Hematopoietic multipotent progenitor cell (in vitro differentiated cells): ENCODE measurements at places on chromosomes 5 and 9. TPM values are rescaled to one million over a fixed set of nuclear protein-coding genes. Genes with fewer than 3 reads are reported as not detected.

- DNase-seq = no peak
These were observed 20.5 kb upstream of the TTLL11 start for GRCh38 chr9:122113574-122113973.

The NAA35 gene
- 11.6 TPM for total RNA-seq

The PCDHGB4 gene
- total RNA-seq = 1.6 TPM

The GARIN3 gene
- total RNA-seq = not detected

GRCh38 chr9:93052791-93053540 is 5.5 kb upstream of the SUSD3 start:
- DNase-seq = no peak

DNA sequence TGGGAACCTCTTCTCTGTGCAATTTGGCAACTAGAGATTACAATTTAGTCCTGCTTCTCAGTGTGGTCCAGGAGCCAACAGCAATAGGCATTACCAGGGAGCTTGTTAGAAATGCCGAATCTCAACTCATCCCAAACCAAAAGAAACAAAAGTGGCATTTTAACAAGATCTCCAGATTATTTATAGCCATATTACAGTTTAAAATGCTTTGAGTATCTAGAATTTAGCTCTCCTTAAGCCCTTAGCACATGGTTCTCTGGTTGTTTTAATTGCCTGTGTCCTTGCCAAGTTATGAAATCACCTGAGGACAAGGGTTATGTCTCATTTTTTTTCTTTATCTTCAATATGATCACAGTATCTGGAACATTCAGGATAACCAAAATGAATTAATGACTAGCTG is 51.6 kb upstream of the TAS2R1 start:
- no peak for DNase-seq

GRCh38 chr9:115553060-115553773 is 435.3 kb upstream of the TNC start:
- no peak for DNase-seq

GRCh38 chr9:76713381-76713780 is 50.9 kb upstream of the PCA3 start:
- DNase-seq = no peak

The LCN10 gene
- 1.3 TPM for total RNA-seq

The SH3GL2 gene
- total RNA-seq = not detected

- DNase-seq = no peak
These were observed 28.9 kb downstream of the SHC3 start for GRCh38 chr9:89149726-89150125.

The SPTAN1 gene
- total RNA-seq = 140 TPM

DNA sequence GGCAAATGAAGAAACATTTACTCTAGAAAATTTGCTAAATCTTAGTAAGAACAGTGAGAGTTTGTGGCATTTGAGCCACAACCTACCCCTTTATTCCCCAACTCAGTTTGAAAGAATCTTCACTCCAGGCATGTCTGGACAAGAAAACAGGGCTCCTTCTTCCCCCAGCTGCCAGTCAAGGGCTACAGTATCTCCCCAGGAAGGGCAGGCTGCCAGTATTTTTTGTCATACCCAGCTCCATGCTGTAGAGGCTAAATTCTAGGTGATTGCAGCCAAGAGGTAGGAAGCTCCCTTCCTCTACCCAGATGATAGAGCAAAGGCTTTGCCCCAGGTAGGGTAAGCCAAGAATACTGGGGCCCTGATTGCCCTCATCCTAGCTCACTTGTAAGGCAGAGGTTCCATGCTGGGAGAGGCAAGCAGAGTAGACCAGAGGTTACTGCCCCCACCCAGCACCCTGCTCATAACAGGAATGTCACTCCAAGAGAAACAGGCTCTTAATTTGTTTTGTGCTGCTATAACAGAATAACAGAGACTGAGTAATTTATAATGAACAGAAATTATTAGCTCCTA is 20.0 kb upstream of the GRPEL2 start:
- no peak for DNase-seq

GRCh38 chr5:34680896-34681295 is 24.8 kb downstream of the RAI14 start:
- DNase-seq = no peak

- DNase-seq = peak; percentile 39
These were observed 21.5 kb upstream of the ARHGAP26 start for GRCh38 chr5:142748568-142749249.

The ARID3C gene
- not detected for total RNA-seq

DNA sequence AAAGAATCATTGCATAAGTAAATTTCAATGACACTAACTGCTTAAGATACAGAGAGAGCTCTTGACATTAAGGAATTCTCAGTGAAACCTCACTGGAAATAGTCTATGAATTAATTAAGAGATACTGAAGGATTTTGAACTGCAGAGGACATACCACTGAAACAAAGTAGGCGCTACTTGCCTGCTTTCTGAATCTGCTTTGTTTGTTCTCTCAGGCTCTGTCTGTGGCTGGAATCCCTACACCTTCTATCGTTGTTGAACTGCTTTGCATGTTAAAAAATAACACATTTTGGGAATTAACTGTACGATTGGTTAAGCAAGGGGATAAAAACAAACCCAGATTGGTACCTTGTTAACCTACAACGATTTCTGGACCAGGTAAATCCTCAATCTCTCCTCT is 435.2 kb downstream of the PDE4D start:
- no peak for DNase-seq

DNA sequence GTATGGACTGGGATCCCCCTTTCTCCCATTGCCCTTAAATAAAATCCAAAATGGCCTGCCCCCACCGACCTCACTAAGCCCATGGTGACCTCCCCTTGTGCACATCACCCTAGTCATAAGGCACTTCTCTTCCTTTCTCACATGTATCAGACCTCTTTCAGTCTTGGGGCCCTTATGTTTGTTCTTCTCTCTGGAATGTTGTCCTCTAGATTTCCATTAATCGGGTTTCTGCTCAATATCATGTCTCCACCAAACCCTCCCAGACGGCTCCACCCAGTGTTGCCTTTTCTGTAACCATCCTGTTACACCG is 196.3 kb downstream of the ERCC6L2 start:
- DNase-seq = no peak

DNA sequence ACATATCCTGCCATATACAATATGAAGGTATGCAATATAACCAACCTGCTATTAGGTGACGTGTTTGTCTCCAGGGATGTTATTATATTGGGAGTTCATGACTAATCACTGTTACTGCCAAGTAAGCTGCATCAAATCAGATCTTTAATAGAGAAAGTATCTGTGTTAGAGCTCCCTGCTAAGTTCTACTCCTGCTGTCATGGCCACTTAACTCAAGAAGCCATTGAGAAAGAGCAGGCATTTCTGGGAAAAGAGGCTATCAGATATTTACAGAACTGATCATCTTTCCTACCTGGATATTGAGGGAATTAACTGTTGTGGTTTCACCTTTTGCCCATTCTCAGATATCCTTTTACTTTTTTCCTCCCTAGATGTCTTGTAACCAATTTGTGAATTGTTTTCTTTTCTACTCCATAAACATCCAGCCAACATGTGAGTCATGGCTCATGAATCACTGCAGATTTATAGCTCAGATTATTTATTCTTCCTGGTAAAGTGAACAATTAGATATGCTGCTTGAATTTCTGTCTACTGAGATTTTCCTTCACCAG is 634.8 kb upstream of the FAM174A start:
- no peak for DNase-seq

DNA sequence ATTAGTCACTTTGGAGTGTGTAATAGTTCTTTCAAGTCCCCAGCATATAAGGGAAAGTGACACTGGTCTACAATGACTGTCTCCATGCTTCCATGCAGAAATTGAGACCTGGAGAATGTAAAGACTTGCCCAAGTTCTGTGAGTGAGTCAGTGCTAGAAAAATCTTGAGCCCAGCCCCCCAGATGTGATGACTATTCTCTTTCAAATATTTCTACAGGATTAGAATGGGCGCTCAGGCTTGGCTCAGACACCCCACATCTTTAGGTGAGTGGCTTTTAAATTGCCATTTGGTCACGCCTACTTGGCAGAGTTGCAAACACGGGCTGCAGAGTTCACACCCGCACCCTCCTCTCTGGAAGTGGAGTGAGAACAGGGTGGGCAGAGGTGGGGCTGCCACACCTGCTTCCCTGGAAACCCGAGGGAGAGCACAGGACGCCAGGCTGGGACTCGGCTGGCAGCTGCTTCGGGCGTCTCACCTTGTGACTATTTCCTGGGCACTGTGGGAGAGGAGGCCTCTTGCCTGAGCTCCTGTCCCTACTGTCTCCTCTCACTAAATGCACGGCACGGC is 37.6 kb downstream of the ROPN1L start:
- no peak for DNase-seq

DNA sequence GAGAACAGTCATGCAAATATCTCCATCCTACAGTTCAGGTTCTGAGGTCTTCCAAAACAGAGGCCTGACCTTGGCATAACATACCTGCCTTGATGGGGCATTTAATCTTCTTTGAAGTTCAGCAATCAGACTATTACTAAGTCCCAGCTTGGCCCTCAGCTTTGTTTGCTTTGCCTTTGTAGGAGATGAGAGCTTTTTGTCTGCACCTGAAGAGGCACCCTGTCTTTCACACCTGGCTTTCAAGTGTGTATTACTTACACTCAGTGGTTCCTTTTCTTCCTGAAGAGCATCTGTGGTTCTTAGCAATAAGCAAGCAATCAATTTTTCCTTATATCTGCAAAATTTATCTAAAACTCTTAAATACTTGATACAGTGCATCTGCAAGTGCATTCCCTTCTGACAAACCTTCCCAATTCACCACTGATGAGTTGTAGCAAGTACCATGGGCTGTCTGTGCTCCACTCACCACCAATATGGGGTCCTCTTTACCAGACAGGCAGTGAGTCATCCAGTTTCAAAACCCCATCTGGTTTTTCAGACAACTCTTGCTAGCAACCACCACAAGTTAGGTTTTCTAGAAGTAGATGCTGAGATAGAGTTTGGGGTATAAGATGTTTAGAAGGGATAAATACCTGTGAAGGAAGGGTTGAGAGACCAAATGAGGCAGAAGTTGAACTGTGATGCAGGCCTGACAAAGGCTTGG is 100.2 kb downstream of the HINT1 start:
- DNase-seq = no peak

- DNase-seq = peak; percentile 59
These were observed 138.1 kb downstream of the C9orf50 start for GRCh38 chr9:129482521-129483414.

GRCh38 chr9:118318770-118319431 is 614.7 kb downstream of the TLR4 start:
- peak; percentile 14 for DNase-seq

DNA sequence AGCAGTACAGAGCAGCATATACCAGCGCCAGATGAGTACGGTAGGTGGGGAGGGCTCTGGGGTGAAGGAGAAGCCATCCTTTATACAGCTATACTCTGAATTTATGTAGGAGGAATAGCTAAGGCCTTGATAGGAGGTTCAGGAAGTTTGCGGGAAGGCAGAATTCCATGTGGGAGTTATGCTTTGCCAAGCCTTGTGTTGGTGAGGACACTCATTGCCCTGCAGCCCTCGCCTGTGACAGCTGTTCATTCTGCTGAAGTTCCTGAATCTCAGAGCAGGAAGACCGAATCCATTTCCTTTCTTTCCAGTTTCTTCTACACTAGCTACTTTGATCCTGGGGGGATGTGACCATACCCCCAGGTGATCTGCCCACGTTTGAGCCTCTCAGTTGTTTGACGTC is 7.7 kb downstream of the MFAP3 start:
- no peak for DNase-seq

The IL6ST gene
- total RNA-seq = 17.2 TPM

DNA sequence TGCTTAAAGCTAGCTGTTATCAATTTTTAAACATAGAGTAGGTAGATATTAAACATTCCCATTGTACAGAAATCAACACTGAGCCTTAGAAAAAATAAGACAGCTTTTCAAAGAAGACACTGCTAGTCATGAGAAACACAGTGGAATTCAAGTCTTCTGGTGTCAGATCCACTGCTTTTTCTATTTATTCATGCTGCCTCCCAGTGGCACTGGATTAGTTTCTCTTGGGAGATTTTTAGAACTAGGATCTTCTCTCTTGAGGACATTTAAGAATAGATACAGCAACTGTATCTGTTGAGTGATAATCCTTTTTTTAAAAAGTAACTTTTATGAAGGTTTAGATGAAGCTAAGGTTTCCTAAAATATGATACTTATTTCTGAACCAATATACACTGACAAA is 1635.4 kb upstream of the C9orf72 start:
- DNase-seq = no peak

The SELENOP gene
- total RNA-seq = 33.9 TPM

GRCh38 chr5:37665889-37666288 is 174.0 kb downstream of the GDNF start:
- no peak for DNase-seq

DNA sequence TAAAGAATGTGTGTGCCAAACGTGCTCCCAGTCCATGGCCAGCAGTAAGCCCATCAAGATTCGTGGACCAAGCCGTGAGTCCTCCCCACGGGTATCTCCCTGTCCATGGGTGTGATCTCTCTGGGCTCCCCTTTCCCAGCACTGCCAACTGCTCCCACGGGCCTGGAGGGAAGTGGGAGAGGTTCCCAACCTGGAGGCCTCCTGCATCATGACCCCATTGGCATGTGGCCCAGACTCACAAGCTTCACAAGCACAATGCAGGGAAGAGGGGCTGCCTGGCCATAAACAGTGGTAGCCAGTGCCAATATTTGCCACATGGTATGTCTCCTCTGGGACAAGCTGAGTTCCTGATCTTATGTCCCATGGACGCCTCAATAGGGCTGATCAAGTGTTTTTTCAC is 59.1 kb downstream of the ABLIM3 start:
- DNase-seq = no peak

DNA sequence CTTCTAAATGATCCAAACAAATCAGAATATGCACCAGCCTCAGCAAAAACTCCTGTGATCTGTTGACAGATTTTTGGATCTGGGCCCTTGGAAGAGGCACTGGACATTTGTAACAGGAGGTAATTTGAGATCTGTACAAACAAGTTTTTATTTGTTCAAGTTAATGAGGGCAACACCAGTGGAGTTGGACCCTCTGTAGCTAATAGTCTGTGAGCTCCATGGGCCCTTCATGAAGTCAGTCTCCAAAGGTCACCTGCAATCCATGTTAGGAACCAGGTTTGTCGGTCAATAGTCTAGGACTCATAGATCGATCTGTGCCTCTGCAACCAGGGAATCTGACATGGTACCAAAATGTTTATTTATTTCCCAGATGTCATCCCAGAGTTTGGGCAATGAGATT is 40.9 kb downstream of the PAM start:
- DNase-seq = no peak

DNA sequence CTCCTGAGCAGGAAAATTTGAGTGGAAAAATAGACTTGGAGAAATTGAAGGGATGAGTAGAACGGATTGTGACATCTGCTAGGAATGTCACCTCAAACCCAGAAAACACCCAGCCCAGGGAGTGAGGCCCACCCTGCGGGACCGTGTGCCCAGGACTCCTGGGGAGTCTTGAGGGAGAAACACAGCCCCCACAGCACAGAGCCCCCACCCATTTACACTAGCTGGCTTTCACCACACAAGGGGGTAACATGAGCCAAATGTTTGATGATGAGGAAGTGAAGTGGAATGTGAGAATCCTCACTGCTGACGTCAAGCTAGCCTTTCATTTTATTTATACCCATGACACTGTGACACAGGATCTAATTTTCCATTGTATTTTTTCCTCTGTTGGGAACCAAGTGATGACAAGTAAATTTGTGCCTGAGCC is 42.8 kb upstream of the PDE8B start:
- DNase-seq = no peak

- DNase-seq = no peak
These were observed 24.4 kb upstream of the GPR151 start for GRCh38 chr5:146540414-146540813.

- DNase-seq = no peak
These were observed 61.1 kb upstream of the TBC1D2 start for GRCh38 chr9:98316445-98317133.

The PCDHA12 gene
- total RNA-seq = under 0.01 TPM
